ENCODE measurements at places on chromosomes 5 and 9.

DNA sequence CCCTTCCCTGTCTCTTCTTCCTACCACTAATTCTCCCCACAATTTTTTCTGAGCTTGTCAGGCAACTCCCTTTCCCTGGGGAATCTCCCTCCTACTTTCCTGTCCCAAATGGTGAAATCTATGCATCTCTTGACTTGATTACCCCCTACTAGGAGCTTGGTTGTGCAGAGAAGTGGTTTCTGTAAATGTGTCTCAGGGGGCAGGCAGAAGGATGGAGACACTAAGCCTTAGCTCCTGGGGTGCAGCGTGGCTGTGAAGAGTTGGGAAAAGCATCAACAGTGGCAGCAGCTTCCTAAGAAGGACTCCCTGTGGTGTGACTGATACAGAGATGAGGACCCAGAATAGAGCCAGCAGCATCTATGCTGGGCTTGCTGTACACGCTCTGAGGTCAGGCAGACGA lies 62.3 kb downstream of the NRG2 start:
- DNase-seq = no peak

DNA sequence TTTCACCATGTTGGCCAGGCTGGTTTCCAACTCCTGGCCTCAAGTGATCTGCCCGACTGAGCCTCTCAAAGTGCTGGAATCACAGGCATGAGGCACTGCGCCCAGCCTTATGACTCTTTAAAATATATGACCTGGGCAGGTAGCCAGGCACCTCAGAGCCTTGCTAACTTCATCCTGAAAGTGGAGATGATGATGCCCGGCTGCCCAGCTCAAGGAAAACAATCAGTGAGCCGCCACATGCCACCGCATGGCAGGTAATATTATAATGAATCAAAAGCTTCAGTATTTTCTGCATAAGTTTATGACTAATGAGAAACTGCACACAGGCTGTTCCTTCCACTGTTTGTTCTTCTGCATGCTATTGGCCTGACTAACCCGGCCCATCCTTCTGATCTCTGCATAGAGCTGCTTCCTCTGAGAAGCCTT lies 30.4 kb upstream of the DMRT1 start:
- no peak for DNase-seq

DNA sequence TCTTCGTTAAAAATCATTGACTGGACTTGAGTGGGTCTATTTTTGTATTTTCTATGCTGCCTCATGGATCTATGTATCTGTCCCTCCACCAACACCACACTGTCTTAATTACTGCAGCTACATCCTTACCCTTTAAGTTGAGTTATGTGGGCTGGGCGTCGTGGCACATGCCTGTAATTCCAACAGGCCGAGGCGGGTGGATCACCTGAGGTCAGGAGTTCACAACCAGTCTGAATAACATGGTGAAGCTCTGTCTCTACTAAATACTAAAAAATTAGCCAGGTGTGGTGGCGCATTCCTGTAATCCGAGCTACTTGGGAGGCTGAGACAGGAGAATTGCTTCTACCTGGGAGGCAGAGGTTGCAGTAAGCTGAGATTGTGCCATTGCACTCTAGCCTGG lies 48.2 kb downstream of the XRCC4 start:
- no peak for DNase-seq

- no peak for DNase-seq
Measured at GRCh38 chr5:74556631-74557595, 83.6 kb downstream of the ENC1 start.

GRCh38 chr9:81850724-81851123 lies 77.5 kb upstream of the SPATA31D4 start:
- no peak for DNase-seq

Data from omental fat pad (tissue), 4 donors.